ENCODE measurements at places on chromosomes 7 and 10.

DNA sequence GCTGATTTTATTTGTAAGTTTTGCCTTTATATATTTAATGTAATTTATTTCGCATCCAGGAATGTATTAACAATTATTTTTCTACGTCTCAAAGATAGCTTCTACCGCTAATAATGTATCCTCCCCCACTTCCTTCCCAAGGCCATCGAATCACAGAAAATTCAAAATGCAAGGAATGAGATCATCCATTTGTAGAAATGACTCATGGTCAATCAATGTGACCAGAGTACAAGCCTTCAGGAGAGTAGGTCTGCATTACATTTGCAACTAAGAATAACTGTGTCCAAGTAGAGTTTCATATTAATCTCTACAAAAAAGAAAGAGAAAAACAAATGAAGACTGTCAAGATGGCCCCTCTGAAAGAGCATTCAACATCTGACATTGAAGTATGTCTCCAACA, 205.9 kb upstream of the PHF14 start:
- DNase-seq: peak; percentile 9

GRCh38 chr10:112376396-112376790, 2.5 kb downstream of the ACSL5 start:
- DNase-seq: no peak

DNA sequence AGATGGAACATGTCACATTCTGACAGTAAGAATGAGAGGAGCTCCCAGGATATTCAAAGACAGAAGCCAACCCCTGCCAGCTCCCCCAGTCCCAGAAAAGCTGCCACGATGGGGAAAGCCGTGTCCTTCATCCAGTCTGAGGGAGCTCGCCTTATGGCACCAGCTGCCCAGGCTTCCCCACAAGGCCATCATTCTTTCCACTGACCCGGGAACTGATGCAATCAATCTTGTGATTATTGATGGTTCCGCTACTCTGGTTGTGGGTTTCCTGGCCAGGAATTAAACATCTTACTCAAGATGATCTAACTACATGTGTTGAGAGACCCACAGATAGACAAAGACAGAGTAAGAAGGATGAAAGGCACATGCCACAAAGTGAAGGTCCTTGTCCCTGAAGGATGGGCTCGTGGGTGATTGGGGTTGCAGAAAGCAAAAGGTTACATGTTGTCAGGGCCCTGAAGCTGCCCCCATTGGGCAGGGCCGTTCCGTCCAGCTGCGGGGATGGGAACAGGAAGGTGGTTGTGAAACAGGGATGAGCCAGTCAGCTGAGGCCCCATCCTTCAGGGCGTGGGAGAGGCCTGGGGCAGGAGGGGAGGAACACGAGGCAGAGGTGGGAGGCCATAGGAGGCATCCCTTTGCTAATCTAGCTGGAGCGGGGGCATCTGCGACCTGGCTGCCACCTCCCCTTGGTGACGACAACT, 127.6 kb downstream of the OAT start:
- DNase-seq: no peak

DNA sequence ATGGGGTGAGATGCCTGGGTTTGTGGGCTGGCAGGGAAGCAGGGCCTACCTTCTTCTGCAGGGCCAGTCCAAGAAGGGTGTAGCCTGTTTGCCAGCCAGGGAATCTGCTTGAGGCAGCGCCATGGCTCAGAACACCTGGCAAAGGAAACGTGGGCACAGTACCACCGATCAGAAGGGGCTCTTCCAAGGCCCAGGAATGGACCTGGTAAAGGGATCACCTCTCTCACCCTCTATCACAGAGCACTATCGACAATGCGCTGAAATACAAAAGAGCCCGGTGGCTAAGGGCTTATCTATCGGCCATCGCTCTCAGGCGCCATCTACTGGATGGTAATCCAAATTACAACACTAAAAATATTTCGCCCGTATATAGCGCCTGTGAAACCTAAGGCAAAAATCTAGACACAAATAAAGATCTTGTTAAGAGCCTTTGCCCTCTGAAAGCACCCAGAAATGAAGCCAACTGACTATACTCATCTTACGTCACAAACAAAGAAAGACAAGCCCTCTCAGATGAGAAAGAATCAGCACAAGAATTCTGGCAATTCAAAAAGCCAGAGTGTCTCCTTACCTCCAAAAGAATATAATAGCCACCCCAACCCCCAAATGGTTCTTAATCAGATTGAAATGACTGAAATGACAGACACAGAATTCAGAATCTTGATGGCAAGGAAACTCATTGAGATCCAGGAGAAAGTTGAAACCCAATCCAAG, 217.8 kb upstream of the HPS1 start:
- peak; percentile 7 for DNase-seq

GRCh38 chr7:46774515-46774914, 807.4 kb downstream of the TNS3 start:
- no peak for DNase-seq

DNA sequence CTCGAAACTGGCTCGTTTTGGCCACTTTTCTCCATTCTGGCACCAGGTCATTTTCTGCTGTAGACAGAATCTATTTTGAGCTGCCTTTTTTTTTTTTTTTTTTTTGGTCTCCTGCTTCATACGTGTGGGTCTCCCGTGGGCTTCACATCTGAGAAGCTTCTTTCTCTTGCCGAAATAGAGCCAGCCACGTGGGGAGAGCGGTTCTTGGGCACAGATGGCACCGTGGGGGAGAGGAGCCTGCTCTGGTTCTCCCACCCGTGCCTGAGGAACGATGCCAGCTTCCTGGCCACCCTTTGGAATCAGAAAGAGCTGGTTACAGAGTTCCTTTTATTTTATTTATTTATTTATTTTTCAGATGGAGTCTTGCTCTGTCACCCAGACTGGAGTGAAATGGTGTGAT, 48.7 kb upstream of the OCM2 start:
- DNase-seq: no peak

DNA sequence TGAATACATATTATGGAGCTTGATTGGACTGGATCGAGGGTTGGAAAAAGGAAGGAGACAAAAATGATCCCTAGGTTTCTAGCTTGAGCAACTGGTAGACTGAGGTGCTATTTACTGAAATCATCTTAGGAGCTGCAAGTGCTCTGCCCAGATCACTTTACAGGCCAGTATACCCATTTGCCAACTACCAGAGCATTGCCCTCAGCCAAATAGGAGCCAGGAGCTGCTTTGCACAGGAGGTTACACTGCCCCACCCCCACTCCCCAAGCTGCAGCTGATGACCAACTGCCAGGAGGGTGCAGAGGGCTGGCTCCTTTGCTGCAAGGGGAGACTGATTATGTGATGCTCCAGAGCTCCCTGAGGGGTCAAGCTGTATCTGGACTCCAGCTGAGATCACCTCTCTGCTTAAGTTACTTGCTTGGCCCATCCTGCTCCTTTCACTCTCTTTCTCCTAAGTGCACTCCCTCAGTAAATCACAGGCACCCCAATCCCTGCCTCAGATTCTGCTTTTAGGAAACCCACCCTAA, 275.4 kb downstream of the ZEB1 start:
- DNase-seq: no peak

DNA sequence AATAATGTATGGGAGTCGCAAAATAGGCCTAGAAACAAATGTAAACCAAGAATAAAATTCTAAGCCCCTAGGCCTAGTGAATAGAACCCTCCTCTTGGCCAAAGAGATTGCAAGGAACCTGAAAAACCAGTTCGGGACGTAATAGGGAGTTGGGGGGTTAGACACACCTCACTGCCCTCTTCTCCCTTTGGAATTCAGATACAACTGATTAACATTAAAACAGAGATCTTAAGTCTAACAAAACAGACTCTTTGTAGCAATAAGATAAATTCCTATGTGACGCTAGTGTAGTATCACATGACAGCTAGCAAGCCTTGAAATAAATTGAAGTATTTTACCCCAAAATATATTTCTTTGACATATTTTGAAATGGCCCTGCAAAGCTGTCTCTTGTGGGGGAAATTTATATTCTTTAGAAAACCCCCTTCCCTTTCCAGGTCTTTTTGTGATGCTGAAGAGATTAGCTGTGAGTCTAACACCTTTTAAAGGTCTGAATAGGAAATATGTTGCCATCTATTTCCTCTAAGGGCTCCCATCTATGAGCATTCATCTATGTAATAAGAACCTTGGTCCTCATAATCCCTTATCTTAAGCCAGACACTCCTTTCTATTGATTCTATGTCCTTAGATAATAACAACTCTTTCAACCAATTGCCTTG, 623.4 kb upstream of the NRG3 start:
- DNase-seq: no peak

DNA sequence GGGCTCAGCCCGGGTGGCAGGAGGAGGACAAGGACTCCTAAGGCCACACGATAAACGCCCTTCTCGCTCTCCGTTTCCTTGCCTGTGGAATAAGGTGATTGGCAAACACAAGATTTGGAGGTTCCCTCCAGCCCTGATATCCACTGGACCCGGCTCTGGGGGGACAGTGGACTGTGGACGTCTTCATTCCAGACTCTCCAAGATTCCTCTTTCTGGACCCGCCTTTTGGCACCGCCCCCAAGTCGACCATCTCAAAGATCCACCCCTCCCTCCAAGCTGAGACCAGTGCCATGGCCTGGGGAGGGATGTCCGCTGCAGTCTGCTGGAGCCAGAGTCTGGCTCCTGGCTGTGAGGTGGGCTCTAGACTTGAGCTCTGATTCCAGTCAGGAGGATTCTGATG, 23.6 kb downstream of the ZNF783 start:
- DNase-seq: peak; percentile 13

DNA sequence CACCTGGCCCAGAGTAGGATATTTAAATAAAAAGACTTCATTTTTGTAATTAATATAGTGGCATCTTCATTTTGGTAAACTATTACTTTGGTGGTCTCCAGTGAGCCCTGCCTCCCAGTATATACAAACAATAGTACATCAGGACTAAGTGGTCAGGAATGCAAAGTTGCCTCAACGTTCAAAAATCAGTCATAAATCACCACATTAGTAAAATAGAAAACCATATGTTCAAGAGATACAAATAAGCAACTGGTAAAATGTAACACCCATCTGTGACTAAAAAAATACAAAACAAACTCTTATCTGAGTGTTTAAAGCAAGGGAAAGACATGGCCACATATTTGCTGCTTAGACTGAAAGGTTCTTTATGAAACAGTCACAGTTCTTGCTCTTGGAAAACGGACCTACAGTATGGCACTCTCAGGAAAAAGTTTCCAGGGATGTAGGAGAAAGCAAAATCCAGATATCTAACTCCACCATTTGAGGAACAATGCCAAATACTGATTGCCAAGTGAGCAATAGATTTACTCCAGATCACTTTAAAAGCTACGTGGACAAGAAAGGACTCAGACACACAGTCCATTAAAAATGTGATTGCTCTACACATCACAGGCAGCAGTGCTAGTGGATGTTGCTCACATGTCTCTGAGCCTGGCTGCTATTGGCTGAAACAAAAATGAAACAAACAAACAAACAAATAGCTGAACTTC, 15.1 kb upstream of the RHOBTB1 start:
- peak; percentile 47 for DNase-seq

DNA sequence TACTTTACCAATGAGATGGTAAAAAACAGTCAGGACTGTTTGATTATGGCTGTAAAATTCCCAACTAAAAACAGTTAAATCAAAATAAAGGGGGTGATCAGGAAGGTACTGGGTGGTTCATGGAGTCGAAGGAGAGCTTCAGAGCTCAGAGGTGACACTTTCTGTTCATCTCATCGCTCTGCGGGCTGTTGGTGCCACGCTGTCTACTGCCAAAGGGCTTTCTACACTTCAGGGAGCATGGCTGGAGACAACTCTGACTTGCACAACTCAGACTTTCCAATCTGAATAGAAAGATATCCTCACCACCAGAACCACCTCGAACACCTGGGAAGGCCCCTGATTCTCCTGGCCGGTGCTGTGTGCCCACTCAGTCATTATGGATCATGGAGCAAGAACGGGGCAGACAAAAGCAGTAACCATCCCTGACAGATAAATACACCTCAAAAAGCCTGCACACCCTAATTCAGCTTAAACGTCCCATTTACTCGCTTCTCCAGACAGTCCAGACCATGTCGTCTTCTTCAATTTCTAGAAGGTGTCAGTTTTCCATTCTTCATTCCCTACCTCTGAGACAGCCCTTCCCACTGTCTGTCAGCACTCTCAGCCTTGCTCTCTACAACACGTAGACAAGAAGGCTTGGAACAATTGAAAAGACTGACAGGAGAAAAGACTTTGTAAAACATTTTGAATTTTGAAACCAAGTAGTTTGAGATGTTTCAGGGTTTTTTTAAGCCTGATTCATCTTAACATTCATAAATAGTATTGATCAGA, 348.7 kb upstream of the NFE2L3 start:
- DNase-seq: no peak

GRCh38 chr10:47031211-47031900, 120.1 kb downstream of the PTPN20 start:
- no peak for DNase-seq

DNA sequence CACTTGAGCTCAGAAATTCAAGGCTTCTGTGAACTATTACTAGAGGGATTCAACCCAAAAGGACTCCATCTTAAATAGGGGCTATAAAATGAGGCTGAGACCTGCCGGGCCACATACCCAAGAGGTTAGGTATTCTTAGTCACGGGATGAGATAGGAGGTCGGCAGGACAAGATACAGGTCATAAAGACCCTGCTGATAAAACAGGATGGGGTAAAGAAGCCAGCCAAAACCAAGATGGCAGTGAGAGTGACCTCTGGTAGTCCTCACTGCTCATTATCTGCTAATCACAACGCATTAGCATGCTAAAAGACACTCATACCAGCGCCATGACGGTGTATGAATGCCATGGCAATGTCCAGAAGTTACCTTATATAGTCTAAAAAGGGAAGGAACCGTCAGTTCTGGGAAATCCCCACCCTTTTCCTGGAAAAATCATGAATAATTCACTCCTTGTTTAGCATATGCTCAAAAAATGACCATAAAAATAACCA, 101.2 kb upstream of the TRIM24 start:
- no peak for DNase-seq

GRCh38 chr10:668786-669485, 20.5 kb downstream of the DIP2C start:
- DNase-seq: no peak

DNA sequence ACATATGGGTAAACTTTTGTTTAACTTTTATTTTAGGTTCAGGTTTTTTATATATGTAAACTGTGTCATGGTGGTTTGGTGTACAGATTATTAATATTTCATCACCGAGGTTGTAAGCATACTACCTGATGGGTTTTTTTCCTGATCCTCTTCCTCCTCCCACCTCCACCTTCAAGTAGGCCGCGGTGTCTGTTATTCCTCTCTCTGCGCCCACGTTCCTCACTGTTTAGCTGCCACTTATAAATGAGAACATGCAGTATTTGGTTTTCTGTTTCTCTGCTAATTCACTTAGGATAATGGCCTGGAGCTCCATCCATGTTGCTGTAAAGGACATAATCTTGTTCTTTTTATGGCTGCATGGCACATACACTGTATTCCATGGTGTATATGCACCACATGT, 1000.0 kb upstream of the CELF2 start:
- DNase-seq: no peak

DNA sequence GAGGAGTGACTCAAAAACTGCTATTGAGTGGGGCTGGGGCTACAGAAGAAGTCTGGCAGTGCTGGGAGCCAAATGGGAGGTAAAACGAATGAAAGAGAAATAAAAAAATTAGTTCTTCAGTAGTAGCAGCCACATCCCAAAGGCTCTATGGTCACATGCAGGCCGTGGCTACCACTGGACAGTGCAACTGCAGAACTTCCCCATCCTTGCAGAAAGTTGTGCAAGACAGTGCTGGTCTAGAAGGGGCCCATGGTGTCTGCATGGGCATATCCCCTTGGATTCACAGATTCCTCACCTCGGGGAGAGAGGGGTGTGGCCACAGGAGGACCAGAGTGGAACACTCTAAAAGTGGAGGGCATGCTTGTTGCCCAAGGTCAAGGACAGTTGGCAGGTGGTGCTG, 47.6 kb downstream of the RPS24 start:
- no peak for DNase-seq

Measured in astrocyte of the spinal cord (primary cell).